Peyer's patch (tissue), 4 donors: ENCODE measurements at places on chromosomes 3 and 15. TPM values are rescaled to one million over a fixed set of nuclear protein-coding genes. Genes with fewer than 3 reads are reported as not detected.

- DNase-seq: no peak
Observed at GRCh38 chr15:39094116-39094515, 486.8 kb upstream of the THBS1 start.

- peak; percentile 82 for DNase-seq
Observed at GRCh38 chr15:101201411-101202174, 50.3 kb downstream of the CHSY1 start.

DNA sequence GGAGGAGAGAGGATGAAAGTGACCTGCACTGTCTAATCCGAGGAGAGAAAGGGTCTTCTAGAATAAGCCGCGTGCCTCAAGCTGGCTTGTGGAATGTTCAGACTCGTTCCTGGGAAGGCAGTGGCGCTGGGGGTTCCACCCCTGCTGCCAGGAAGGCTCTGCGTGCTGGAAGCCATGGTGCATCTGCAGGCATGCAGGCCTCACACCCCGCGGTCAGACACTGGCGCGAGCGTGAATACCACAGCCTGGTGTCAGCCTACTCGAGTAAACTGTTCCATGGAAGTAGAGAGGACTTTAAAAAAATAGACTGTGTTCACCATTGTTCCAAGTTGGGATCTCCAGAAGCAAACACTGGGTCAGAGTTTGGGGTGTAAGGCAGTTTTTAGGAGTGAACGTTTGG, 25.9 kb upstream of the GABRG3 start:
- no peak for DNase-seq

- DNase-seq: peak; percentile 79
Observed at GRCh38 chr3:123799544-123800361, 84.4 kb downstream of the MYLK start.

GRCh38 chr3:184636741-184637316, 75.0 kb downstream of the MAGEF1 start:
- no peak for DNase-seq

Gene CCR1
- 6.6 TPM for total RNA-seq

Gene LRRC2
- 23.9 TPM for total RNA-seq

Gene SLC51A
- total RNA-seq: 25.6 TPM

Gene UQCC5
- total RNA-seq: 1.7 TPM

DNA sequence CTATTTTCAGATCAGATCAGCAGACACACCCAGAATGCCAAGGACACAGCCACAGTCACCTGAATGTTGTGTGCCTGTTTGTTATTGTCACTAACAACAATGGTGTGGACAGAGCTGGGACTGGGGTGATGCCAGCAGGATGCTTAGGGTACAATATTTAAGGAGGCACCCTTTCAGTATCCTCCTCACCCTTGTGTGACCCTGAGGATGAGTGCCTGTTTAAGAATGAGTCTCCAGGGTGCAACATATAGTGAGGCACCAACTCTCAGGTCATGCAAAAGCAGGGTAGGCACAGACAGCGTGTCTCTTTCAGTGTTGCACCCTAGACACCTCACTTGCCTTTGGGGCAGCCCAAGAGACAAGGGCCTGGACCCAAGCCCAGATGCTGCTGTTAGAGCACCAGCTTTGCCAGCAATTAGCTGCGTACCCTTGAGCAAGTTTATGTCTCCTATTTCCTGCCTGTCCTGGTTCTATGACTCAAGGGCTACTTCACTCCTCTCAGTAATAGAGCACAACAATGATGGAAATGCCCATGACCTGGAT, 122.6 kb downstream of the AQP9 start:
- no peak for DNase-seq

DNA sequence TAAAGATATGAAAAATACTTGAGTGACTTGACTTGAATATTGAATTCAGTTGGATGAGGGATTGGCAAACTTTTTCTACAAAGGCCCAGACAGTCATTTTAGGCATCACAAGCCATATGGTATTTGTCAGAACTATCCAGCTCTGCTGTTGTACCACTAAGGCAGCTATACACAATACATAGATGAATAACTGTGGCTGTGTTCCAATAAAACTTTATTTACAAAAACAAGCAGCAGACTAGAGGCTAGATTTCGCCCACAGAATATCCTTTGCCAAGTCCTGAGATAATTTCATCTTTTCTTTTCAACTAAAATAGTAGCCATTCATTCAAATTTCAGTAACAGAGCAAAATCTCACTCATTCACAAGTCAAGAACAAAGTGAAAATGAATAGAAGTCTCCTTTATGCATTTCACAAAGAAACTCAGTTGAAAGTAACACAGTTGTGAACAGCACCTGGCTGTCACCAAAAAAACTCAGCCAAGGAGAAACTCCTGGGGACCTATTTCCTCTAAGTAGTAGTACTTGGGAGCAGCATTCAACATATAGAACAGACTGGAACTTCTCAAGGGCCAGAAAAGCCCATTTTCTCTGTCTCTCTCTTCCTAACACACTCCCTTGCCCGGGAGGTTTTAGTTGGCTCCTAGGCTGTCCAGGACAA, 56.3 kb downstream of the OSBPL10 start:
- no peak for DNase-seq

DNA sequence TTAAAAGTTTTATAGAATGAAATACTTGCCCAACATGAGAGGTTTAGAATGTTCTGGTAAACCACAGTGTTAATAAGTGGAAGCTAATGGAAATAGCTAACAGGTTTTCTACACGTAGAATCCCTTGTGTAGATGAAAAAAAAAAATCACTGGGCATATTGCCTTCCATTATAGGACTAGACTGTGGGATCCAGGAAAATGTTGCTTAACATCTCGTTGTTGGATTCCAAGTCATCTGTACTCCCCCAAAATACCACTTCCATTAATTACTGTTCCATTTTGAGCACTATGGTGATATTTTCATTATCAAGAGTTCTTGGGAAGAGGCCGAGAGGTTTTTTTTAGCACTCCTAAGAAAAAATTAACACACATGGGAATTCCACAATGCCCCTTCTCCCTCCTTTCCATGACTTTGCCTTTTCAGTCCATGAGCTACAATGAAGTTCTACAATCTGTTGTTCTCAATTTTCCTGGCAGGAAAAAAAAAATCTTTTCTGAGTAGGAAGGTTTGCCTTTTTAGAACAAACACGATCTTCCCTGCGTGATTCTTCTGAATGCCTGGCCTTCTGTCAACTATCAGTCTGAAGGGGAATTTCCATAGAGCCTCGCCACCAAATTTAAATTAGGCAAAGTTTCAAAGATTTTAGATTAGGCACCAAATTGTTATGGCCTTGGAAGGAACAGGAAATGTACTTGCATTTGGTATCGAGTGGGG, 74.4 kb upstream of the CTDSPL start:
- DNase-seq: no peak

Gene SLC12A8
- total RNA-seq: 26.0 TPM

- DNase-seq: no peak
Observed at GRCh38 chr3:192812743-192813383, 85.5 kb upstream of the FGF12 start.

GRCh38 chr3:188154014-188154808, at the start of gene LPP:
Gene LPP, plus strand, starts transcription at chr3:188154157. Its CDS starts 251,964 bp downstream, at chr3:188406121.
- DNase-seq: peak; percentile 87

DNA sequence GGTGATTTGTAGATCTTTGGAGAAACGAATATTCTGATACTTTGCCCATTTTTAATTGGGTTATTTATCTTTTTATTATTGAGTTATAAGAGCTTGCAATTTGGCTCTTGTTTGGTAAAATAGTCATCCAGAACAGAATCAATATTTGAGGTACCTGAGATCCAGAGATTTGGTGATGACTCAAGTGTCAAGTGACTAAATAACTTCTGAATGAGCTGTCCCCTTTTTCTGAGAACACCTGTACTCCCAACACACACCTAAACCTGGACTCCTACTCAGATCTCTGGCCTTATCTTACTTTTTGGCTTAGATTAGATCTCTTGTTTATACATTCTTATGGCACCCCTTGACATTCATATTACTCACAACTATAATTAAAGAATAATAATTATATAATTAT, 3.1 kb upstream of the TRA2B start:
- DNase-seq: no peak

- DNase-seq: peak; percentile 49
Observed at GRCh38 chr3:46663591-46664135, 29.8 kb downstream of the ALS2CL start.

Gene SEMA3F
- 23.1 TPM for total RNA-seq

- peak; percentile 71 for DNase-seq
Observed at GRCh38 chr15:63860155-63860554, 26.4 kb upstream of the HERC1 start.

DNA sequence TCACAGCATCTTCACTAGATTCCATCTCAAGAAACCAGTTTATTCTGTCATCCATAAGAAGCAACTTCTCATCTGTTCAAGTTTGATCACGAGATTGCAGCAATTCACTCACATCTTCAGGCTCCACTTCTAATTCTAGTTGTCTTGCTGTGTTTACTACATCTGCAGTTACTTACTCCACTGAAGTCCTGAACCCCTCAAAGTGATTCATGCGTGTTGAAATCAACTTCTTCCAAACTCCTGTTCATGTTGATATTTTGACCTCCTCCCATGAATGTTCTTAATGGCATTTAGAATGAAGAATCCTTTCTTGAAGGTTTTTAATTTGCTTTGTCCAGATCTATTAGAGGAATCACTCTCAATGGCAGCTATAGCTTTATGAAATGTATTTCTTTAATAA, 287.6 kb upstream of the TBL1XR1 start:
- DNase-seq: no peak

GRCh38 chr3:124923833-124924232, 10.7 kb downstream of the MUC13 start:
- no peak for DNase-seq

DNA sequence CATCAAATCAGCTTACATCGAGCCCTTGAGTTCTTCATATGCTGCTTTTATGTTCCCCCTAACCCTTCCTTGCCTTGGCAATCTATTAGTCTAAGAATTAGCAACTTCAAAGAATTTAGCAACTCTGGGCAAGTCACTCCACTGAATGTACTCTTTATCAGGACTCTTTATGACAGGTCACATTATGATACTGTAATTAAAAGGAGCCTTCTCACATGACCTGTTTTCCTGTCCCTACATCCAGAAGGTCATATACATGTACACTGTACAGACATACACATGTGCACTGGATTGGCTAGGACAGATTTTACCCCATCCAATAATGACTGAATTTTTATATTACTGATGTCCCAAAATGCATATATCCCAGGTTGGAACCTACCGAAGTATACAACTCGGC, 463.1 kb downstream of the SHQ1 start:
- DNase-seq: no peak

Gene CD80
- total RNA-seq: not detected

Gene NDN
- 23.8 TPM for total RNA-seq

Gene GP9
- total RNA-seq: not detected
